Activated CD8-positive, alpha-beta memory T cell treated with anti-CD3 and anti-CD28 coated beads, Interleukin-2, amount 10 ng/mL, durations not matched to agents 7 days and 5 days (primary cell): ENCODE measurements at places on chromosomes 6 and 20. TPM values are rescaled to one million over a fixed set of nuclear protein-coding genes. Genes with fewer than 3 reads are reported as not detected.
A peak's percentile ranks its signal among the peaks of the same experiment; 100 is the strongest.

The SLC26A8 gene
- not detected for total RNA-seq

The HLA-DRA gene
- total RNA-seq, result 313 TPM

The NMBR gene
- total RNA-seq, result not detected

The TMEM239 gene
- not detected for total RNA-seq

The EGFL8 gene
- total RNA-seq, result 11.4 TPM

The DDX43 gene
- total RNA-seq, result 1.3 TPM

The CDYL gene
- 43.4 TPM for total RNA-seq

The ANKRD66 gene
- not detected for total RNA-seq

The MYCT1 gene
- not detected for total RNA-seq

The IMPG1 gene
- total RNA-seq, result not detected

DNA sequence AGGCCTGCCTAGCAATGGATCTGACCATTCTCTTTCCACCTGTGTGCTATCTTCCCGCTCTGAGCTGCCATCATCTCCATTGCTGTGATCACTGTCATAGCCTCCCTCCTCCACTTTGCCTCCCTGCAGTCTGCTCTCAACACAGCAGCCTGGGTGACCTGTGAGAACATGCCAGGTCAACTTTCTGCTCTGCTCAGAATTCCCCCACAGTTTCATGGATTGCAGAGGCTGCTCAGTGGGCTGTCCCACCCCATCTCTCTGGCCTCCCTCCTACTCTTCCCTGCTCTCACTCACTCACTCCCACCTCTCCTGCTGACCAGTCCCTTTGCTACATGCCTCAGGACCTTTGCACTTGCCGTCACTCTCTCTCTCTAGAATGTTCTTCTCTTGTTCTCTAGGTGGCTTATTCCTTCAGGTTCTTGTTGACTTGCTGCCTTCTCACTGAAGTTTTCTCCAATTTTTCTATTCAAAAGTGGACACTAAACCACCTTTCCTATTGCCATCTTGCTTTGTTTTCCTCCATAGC is 159.9 kb downstream of the CD83 start:
- DNase-seq, result no peak

DNA sequence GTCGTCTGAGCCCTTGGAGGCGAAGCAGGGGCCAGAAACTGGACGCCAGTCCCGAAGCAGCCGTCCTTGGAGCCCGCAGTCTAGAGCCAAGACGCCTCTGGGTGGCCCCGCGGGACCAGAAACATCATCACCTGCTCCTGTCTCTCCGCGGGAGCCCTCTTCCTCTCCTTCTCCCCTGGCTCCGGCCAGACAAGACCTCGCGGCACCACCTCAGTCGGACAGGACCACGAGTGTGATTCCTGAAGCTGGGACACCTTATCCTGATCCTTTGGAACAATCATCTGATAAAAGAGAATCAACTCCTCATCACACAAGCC is 416 bp downstream of the RSPH4A start:
- DNase-seq, result peak; percentile 42

GRCh38 chr6:140563728-140564127 is 1189.3 kb upstream of the CITED2 start:
- DNase-seq, result no peak

- DNase-seq, result no peak
Measured at GRCh38 chr6:35485402-35485877, 11.4 kb downstream of the TEAD3 start.

DNA sequence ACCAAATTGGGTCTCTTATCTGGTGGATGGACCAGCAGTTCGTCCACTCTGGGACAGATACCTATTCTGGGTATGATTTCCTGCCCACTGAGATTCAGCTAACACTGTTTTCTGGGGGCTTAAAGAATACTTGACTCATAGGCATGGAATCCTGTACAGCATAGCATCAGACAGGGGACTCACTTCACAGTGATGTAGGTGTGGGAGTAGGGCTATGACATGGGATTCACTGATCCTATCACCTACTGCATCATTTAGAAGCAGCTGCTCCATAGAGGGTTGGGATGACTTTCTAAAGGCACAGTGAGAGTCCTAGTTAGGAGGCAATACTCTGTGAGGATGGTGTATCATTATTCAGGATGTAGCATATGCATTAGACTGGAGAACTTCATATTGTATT is 74.5 kb upstream of the AHI1 start:
- DNase-seq, result no peak

DNA sequence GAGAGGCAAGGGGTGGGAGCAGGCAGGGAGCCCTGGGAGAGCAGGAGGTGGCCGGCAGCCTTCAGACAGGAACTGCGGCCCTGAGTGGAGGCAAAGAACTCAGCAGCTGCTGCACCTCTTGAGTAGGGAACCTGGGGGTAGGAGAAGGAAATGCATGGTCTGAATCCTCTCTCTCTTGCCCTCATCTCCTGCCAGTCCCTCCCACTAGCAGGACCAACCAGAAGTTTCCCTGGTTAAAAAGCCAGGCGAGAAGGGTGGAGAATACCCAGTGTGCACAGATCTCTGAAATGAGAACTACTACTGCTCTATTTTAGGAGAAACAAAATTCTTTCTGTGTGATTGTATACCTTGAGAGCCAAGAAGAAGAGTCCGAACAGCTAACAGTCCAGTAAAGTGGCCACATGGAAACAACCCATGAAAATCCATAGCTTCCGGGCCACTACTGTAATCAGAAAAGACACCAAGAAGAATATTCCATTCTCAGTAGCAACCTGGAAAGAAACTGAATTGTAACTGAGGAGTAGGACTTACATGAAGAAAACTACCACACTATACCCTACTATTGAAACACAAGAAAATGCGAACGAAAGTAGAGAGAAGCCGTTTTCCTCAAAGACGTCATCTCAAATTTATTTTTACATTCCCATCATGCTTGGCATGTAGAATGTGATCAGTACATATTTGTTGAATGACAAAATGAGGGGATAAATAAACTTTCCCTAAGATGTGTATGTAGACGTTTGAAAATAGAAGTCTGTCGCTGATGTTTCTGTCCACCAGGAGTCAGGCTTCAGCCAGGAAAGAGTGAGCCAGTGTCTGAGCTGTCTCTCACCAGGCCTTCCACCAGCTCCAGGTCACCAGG is 25.6 kb downstream of the WRNIP1 start:
- peak; percentile 86 for DNase-seq

DNA sequence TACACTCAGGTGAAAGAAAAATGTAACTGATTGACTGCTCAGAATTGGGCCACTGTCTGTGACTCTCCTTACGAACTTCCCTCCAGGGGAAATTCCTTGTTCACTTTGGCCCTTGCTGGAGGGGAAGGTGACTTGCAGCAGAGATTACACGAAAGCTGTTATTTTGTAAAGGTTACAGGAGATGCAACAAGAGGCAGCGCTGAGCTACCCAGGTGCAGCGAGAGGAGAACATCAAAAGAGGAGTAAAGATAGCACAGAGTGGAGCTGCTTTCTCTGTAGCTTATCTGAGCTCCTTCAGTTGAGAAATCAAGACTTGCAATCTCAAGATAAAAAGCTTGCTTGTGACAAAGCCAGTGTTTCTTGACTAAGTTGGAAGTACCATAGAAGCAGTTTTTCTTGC is 144.6 kb downstream of the ARHGAP18 start:
- DNase-seq, result no peak

DNA sequence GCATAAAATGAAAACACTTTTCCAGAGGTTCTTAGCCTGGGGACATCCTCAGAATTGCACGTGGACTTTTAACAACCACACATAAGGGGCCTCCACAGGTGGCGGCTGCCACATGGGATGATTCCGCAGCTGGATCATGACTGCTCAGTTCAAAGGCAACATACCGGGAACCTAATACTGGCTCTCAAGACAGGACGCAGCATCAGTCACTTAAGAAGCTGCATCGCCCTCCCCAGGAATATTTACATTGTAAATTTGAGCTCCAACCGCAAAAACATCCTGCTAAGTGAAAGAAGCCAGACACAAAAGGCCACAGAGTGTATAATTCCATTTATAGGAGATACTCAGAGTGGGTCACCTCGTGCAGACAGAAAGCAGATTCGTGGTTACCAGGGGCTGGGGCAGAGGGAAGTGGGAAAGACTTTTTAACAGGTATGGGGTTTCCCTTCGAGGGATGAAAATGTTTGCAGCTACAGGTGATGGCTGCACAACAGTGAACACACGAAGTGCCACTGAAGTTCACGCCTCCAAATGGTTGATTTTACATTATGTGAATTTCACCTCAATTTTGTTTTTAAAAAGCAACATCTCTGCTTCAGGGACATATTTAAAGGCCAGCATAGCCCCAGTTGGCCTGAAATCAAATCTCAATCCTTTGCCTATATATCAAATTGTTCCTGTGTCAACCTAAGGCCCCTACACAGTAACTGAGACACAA is 141.5 kb downstream of the BMP7 start:
- no peak for DNase-seq

- DNase-seq, result no peak
Measured at GRCh38 chr6:20472748-20473147, 61.5 kb upstream of the CDKAL1 start.

DNA sequence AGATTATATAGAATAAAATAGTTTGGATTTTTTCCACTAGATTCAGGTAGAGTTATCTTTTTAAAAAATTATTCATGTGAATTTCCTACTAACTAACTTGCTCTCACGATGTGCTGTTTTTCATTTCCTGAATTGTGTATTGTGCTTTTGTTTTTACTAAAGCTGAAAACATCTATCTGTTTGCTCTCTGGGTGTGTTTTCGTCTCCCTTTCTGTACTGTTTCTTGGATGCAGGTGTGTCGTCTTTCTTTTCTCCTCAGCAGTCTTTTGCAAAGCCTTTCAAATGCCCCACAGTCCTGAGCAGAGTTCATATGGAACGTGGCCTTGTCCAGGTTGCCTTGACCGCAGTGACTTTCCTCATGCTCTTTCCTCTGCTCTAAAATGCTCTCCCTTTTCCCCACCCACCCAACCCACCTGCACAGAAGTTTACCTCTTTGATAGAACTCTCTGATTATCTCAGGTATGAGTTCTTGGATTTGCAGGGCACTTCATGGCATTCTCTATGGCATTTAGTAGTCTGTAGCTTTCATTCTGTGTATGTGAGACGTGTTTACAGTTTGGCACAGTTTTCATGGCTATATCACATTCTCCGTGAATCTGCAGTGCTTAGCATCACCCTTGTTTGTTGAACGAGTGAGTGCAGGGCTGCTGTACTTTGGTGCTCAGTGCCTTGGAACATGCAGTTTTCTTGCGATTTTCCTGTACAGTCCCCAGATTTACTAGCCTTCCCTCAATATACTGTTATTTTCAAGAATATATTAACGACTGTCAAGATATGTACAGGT is 77.1 kb downstream of the FARS2 start:
- DNase-seq, result no peak

DNA sequence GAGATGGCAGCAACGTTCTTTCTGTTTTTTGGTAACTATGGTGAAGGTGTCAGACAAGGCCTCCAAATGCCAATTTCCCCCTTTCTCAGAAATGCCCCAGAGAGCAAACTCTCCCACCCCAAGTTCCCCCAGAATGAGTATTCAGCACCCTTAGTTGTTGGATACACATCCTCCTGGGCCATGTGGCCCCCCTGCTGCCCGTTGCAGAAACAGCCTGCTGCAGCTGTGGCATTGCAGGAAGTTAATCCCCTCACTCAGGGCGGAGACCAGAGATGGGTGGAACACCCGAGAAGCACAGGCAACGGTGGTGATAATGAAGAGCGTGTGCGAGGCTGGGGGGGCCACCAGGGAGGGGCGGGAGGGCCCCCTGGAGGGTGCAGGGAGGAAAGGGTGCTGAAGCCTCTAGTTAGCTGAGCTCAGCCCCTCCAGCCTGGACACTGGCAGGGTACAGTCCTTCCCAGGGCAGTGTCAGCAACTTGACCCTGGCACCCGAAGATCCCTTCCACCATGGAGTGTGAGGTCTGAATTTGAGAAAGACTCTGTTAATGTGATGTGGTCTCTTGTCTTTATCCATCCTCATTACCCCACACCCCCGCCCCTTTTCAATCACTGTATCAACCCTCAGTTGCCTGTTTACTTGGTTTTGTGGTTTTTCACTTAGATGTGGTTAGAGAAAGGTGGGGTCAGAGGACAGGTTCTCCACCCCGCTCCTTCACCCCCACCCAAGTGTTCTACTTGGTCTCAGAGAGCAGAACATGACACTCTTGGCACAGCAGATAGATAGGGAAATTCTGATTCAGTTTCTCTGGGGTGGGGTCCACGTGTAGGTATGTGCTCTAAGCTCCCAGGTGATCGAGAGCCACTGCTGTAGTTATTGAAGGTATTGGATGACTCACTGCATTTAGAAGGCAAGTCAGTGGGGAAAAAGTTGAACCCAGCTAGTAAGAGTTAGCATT is 208.8 kb upstream of the SUPT3H start:
- DNase-seq, result peak; percentile 84

DNA sequence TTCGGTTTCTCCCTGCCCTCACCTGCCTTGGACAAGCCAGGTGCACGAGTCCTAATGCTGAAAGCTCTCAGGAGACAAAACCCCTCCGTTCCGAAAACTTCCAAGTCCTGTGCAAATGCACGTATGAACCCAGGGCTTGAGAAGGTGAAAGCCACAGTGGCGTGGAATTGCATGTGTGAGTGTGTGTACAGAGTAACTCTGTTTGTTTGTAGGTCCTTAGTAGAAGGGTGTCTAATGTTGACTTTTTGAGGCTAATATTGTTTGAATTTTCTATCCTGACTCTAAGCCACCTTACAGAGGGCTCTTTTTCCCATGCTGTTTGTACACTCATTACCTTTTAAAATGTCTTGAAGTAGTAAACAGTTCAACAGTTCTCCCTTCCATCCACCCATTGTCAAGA is 129.1 kb downstream of the FOXA2 start:
- DNase-seq, result no peak

DNA sequence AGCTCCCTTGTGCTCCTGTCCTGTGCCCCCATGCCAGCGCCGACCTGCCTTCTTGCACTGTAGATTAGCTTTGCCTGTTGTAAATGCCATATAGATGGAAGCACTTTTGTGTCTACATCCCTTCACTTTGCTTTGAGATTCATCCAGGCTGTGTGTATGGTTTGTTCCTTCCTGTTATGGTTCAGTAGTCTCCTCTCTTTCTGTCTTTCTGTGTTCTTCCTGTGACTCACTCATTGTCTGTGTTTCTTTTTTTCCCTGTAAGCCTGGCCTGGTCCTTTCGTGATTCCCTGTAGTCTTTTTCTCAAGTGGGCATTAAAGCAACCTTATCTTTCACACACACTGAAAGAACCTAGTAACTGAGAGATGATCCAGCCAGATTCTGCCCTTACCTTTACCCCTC is 66.6 kb downstream of the JARID2 start:
- no peak for DNase-seq

DNA sequence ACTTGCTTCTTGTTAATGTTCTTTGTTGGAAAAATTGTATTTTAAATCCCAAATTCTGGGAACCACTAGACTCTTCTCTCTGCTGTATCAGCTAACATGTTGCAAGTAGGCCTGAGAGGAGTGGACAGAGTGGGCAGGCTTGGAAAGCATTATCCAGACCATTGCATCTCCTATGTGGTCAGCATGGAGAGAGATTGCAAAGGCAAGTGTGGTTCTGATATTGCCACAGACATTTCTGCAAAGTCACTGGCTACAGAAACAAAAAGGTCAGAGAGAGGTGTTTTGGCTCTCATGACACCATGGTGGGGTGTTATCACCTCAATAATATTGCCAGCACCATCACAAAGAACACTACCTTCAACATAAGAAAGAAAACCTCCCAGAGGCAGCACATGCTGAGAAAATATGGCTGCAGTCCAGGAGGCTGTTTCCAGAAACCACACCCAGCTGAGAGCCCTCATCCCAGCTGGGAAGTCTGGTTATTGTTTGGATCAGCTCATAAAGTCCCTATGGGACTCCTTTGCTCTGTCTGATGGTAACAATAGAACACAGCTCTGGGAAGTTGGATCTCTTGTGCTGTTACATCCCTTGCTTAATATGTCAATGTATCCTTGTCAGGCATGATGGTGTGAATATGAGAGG is 78.2 kb upstream of the TBX18 start:
- DNase-seq, result no peak

GRCh38 chr20:37733416-37733815 is 39.6 kb downstream of the CTNNBL1 start:
- no peak for DNase-seq
